ENCODE measurements at places on chromosomes 4 and X.

GRCh38 chr4:132662456-132662855 lies 486.6 kb upstream of the PCDH10 start:
- DNase-seq = no peak

DNA sequence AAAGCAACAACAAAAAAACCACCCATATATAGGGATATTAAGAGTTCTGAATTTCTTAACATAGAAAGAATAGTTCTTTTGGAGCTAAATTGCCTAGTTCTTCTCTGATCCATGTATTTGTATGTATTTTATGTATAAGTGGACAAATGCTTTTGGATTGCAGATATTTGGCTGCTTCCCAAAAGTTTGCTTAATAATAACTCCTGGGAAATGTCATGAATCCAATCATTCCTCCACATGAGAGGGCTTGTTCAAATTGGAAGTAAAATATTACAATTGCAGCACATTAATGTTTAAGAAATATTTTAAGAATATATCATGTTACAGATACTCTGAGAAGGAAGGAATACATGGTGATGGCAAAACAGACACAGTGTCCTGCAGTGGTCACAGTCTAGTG lies 71.5 kb upstream of the PAGE3 start:
- no peak for DNase-seq

DNA sequence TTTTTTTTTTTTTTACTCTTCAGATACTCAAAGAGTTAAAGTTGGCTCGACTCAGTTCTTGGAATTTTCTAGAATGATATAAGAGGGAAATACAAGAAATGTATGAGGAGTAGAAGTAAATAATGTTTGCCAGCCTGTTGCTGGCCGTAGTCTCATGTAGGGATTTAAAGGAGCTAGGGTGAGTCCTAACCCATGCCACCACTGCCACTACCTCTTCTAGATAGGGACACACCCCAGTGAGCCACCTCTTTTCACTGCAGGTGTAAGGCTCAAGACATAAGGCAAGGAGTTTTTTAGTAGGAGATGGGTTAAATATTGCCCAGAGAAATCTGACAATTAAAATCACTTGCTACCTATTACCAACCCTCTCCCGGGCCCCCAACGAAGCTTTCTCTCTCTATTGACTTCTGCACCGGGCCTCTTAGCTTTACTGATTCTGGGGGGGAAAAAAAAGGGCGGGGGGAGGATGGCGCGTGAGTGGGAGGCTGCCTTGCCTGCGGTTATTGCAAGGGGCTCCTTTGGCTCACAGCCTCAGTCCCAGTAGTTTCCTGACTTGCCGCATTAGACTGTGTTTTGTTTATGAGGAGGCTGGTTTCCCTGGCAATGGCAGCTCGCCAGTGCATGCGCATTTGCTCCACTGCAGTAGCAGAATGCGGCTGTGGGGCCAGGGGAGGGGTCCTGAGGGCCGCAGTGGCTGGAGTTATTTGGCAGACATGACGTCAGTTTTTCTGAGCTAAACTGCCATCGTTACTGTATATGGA lies 3.0 kb downstream of the LINC00632 start:
- no peak for DNase-seq

- DNase-seq = no peak
Measured at GRCh38 chrX:71679575-71680207, 12.3 kb downstream of the LOC101059915 start.

DNA sequence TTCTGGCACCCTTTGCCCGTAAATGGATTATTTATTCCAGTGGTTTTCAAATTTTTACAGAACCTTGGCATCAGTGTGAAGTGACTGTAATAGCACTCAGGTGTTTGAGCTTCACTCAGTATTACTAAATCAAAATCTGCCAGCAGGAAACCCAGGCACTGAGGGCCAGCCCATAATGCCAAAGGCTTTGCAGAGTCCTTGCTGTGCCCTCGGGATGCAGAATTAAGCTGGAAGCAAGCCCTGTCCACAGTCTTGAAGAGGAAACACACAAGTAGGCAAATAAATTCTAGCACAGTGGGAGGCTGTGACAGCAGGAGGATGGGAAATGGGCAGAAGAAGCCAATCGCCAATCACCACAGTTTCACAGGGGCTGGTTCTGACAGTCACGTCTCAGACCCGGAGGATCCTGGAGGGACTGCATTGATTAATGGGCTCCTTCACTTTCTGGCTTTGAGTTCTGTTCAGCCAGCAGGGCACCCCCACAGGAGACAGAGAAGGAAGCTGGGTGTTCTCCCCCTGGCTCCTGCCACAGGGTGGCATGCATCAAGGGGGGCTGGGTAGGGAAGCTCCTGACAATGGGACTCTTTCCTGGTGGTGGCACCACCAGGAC lies 138.8 kb downstream of the MTNR1A start:
- DNase-seq = no peak

DNA sequence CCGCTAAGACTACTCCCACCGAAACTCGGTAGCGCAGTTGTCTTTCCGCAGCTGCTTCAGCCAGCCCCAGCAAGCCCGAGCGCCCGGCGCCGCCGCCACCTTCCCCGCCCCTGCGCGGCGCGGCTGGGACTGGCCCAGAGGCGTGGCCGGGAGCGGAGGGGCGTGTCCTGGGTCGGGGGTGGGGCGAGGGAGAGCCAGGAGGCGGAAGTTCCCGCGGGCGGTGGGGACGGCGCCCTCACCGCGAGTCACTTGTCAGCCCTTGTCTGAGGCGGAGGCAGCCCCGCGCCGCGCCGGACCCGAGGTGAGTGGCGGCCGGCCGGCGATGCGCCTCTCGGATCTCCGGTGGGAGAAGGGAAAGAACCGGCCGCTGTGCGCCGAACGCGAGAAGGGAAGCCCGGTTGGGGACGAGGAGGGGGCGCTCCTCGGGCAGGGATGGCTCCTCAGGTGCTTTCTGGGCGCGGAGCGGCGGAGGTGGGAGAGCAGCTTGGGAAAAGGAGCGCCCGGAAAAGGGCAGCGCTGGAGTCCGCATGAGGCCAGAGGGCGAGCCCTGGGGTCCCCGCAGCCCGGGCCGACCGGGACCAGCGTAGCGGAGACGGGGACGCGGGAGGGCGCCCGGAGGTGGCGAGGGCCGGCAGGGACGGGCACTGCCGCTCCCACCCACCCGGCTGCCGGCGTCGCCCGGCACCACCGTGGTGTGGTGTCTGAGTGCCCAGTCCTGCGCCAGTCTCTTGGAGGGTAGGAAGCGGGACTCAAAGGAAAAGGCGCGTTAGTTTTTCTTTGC lies at the start of gene PDLIM5:
Gene PDLIM5, plus strand, starts transcription at position 248 of the 781 bp plus-strand sequence. CDS start 3,347 bp downstream, outside the sequence.
- peak; percentile 88 for DNase-seq

- DNase-seq = no peak
Measured at GRCh38 chrX:16012250-16012649, 111.1 kb upstream of the GRPR start.

GRCh38 chrX:39677978-39678791 lies 419.6 kb downstream of the BCOR start:
- no peak for DNase-seq

- no peak for DNase-seq
Measured at GRCh38 chr4:76207549-76207948, 6.1 kb downstream of the SCARB2 start.

DNA sequence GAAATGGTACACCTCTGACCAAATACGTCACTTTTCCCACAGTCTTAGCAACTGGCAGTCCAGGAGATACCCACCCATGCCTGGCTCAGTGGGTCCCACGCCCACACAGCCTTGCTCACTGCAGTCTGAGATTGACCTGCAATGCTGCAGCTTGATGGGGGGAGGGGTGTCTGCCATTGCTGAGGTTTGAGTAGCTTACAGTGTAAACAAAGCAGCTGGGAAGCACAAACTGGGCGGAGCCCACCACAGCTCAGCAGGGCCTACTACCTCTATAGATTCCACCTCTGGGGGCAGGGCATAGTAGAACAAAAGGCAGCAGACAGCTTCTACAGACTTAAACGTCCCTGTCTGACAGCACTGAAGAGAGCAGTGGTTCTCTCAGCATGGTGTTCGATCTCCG lies 52.7 kb downstream of the AMER1 start:
- DNase-seq = no peak

DNA sequence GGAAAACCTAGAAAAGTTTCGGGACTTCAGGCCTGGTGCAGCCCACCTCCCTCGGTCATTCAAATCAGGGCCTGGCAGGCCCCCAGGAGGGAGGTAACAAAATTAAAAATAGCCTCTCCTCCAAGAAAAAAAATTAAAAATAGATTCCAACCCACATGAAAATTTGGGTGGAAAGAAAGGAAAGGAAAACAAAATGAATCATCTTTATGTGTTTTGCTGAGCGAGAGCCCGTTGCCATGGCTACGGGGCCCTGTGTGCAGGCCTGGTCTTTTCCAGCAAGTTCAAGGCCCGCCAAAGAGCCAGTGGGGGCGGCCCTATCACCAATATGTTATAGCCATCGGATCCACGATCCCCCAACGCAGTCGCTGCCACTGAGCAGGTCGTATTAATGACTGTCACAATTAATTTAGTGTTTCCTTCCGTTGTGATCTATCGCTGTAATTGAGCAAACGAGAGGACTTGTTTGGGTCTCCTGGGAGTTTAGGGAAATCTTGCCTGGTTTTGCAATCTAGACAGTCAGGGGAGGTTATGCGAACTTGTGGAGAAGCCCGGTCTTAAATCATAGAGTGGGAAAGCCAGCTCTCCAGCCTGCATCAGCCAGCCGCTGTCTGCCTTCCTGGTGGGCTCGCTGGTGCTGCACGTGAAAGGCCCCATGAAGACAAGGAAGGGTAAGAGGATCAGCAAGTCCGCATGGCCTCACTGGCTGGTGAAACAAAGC lies 452.4 kb downstream of the BCOR start:
- no peak for DNase-seq

- DNase-seq = no peak
Measured at GRCh38 chr4:75653845-75654503, 19.2 kb downstream of the G3BP2 start.

GRCh38 chr4:10344824-10345223 lies 112.4 kb downstream of the ZNF518B start:
- DNase-seq = no peak

- no peak for DNase-seq
Measured at GRCh38 chr4:15648600-15648999, 6.6 kb downstream of the FBXL5 start.

GRCh38 chr4:8559524-8560264 lies 20.5 kb upstream of the GPR78 start:
- no peak for DNase-seq

- no peak for DNase-seq
Measured at GRCh38 chrX:92232182-92232581, 453.0 kb downstream of the PCDH11X start.

- no peak for DNase-seq
Measured at GRCh38 chr4:117941611-117942010, 92.7 kb upstream of the NDST3 start.

- no peak for DNase-seq
Measured at GRCh38 chrX:31165241-31166035, 93.6 kb upstream of the FTHL17 start.

- DNase-seq = no peak
Measured at GRCh38 chr4:159097144-159097543, 5.7 kb upstream of the RAPGEF2 start.

GRCh38 chr4:99832758-99833157 lies 16.1 kb downstream of the DAPP1 start:
- DNase-seq = no peak

DNA sequence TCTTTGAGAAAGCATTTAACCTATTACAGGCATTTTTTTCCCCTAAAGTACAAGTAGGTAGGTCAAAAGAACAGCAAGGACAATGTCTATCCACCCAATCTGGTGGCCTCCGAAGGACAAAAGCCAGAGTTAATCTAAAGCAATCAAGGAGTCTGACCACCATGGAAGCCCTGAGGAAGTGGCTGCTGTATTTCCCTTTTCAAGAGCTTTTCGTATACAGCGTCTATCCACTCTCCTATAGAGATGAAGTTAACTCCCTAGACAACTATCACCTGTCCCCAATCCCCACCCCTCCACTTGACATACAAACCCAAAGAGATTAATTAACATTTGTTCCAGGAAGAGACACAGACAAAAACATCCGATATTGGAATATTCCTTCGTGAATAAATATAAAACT lies 85.5 kb downstream of the SNCA start:
- no peak for DNase-seq

DNA sequence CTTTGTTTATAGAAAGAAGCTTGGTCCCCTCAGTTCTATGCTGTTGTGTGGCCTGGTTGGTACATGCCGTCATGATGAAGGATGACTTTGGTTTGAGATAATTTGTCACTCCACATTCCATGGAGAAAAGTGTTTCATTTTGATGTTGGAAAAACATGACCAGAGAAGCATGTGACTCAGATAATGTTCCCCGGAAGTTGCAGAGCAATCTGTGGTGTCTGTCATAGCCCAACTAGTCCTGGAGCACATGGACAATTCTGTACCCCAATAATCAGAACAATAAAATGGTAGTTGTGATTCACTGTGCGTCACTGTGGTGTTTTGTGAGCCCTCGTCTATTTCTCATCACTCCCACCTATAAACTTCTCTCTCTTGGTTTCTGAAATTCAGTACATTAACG lies 85.1 kb downstream of the PDK3 start:
- DNase-seq = no peak

DNA sequence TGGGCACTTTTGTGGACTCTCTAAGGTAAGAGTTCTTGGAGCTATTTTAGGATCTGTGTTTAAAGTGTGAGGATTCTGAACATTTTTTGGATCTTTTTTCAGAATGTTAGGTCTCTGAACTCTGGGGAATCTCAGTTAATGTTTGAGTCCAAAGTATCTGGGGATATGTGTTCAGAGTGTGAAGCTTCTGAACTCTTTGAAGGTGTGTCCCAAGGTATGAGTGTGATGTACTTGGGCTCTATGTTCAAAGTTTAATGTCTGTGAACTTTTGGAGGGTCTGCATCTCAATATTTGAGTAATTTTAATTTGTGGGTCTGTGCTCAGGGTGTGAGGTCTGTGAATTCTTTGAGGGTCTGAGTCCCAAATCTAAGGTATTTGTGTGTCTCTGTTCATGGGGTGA lies 35.4 kb upstream of the PAGE4 start:
- DNase-seq = no peak

DNA sequence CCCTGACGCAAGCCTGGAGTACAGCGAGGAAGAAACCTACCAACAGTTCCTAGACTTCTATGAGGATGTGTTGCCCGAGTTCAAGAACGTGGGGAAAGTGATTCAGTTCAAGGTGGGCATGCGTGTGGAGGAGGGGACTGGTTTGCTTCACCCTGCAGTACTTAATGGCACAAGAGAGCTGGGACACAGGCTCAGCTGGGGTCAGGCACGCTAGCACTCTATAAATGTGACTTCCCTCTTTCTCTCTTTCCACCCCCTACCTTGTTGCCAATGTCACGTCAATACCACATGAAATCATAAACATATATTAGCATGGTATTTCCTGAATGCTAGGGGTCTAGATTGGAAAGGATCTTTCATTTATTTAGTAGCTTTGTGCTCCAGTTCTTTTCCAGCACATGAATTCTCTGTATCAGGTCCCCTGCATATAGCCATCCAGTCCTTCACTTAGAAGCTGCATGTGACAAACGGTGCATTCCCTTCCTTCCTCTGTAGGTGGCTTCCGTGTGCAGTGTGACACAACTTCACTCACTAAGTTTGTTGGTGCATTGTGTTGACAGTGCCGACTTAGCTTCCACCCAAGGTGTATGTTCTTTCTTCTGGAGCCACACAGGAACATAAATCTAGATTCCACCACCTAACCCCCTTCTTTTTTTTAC lies 25.6 kb downstream of the ZRSR2 start:
- DNase-seq = no peak

Measured in activated B cell treated with CpG ODN at 0.5 μM for 24 hours (primary cell).